ENCODE measurements at places on chromosomes 16 and 17.

DNA sequence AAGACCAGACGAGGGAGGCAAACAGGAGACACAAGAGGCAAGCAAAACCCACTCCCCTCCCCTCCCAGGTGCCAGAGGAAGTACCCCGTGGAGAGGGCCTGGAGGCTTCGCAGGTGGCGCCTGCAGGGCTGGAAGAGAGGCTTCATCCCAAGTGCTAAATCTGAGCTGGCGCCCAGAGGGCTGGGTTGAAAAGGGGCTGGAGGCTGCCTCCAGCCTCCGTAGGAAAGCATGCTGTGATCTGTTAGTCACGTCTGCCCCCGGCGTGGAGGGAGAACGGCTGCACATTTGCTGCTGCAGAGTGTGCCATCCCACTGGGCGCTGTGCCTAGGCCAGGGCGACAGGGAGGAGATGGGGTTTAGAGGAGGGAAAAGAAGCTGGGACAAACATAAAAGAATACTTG lies 16.9 kb downstream of the RPH3AL start:
- no peak for DNase-seq

DNA sequence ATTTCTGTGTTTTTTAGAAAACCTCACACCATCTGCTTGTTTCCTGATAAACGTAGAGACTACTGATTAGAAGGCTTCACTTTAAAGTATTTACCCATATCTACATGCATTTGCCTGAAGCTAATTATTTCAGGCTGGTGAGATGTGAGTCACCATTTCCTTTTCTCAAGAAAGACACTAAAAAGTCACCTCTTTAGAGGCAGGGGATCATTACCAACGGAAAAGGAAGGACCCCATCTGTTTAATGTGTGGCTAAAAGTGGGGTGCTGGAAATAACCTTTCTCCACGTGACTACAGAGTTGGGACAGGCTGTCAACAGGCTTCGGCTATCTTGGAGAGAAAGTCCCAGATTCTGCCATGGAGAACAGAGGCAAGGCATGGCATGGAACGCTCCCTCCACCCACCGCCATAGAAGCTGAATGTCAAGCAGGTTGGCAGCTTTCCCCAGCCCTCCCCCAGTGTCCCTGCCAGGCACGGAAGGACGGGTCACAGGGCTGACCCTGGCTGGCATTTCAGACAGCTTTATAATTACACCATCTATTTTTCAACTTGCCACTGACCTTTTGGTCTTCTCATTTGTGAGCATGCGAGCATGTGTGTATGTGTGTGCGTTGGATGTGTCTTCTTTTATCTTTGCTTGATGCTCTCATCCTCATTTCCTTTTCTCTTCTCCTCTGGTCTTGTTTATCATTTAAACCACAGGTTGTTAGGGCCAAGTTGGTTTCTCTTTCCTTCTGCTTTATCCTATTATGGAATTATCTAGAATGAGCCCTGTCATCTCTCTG lies 157.0 kb downstream of the CPPED1 start:
- DNase-seq: peak; percentile 27

GRCh38 chr16:22210285-22210684 lies 4.2 kb downstream of the EEF2K start:
- no peak for DNase-seq

GRCh38 chr16:68369697-68370580 lies 59.1 kb downstream of the PRMT7 start:
- peak; percentile 14 for DNase-seq

DNA sequence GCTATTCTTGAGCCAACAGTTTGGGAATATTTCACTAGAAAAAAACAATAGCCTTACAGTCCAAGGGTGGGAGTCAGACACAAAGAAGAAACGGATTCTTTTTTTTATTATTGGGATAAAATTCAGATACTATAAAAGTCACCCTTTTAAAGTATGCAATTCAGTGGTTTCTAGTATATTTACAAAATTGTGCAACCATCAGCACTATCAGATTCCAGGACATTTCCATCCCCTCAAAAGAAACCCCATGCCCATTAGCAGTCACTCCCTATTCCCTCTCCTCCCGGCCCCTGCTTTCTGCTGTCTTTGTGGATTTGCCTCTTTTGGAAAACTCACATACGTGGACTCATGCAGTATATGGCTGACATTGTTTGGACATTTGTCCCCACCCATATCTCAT lies 134.4 kb downstream of the C16orf95 start:
- no peak for DNase-seq

GRCh38 chr16:66250686-66251431 lies 115.6 kb upstream of the CDH5 start:
- no peak for DNase-seq

- no peak for DNase-seq
Observed at GRCh38 chr17:5703736-5704135, 119.4 kb upstream of the NLRP1 start.

DNA sequence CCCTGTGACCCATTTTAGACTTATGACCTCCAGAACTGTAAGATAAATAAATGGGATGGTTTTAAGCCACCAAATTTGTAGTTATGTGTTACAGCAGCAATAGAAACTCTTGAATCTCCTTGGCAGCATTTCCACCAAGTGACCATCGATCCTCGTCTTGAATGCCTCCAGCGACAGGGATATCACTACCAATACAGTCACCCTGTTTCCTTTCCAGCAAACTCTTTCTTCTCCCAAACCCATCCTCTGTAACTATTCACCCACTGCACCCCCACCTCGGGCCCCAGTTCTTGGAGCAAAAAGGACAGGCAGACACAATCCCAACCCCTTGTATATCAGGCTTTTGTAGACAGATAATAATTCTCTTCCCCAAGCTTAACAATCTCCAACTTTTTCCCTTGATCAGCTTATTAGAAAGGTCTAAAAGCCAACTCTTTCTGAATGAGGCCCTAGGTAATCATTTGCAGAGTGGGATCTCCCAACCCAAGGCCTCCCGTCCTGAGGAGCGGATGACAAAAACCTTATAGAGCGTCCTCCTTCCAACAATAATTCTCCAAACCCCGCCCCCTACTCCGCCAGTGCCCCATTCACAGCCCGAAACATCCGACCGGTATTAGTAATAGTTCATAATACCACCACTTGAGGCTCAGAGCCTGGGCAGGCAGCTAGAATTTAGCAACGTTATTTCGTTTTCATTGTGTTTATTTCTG lies 14.7 kb upstream of the PLLP start:
- peak; percentile 71 for DNase-seq

DNA sequence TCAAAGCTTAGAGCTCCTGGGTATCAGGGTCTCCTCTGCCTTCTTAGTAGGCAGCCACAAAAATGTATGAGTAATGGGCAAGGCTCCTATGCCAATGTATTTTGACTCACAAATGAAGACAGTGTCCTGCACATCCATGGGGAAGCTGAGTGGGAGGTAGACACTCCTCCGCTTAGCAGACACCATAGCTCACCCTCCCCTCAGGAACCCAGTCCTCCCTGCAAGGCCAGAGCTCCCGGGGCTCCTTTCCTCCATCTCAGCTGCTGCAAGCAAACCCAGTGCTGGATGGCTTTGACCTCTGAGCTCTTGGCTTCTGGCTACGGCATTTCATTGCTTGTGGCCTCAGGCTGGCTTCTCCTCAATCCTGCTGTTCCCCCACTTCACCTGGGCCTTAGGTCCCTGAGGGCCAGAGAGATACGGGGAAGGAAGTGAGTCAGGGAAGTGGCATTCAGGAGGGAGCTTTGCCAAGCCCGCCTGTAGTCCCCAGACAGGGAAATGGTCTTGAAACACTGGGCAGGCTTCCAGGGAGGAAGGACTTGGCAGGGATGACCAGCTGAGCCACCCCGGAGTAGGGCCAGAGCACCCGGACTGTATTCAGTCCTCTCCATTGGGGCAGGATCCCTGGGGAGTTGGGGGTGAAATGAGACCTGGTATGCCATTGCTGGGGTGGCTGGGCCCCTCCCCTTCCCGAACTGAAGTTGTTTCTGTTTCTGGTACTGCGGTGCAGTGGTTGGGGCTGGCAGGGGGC lies 4.5 kb downstream of the ABCC3 start:
- DNase-seq: peak; percentile 57

- DNase-seq: no peak
Observed at GRCh38 chr17:76473541-76473985, 6.2 kb downstream of the AANAT start.

- DNase-seq: peak; percentile 20
Observed at GRCh38 chr16:1870365-1871082, 1.4 kb downstream of the MEIOB start.

DNA sequence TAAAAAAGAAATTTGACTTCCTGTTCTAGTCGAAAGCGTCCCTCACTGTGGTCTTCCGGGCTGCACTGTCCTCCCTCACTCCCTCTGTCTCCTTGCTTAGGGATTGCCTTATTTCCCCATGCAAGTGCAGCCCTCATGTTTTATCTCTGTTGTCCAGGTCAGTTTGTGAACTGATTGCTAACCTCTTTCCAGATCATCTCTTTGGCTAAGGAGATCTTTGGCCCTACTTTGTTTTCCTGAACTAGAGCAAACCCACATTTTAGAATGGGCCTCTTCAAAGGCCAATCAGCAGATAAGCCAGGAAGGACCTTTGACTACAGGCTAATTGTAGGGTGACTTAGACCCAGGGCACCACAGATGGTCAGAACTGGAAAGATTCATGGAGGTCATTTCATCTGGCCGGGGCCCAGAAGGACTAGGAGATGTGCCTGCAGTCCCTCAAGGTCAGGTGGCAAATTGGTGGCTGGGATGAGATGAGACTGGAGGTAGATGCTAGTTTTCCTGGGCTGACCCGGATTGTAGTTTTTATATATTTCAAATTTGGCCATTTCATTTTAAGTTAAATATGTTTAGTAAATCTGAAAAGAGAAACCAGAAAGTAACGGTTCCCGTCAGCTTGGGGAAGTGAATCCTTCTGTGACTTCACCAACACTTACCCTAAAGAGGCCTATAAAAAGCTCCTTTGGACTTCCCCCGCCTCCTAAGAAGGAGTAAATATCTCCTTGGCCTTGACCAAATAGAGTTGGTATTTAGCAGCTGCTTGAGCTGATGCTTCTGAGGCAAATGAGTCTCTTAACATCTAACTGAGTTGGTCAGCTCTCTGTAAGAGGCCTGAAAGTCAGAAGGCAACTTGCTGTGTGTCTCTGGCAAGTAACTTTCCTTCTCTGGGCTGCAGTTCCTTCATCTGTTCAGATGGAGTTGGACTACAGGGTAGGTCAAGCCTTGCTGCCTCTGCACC lies 6.2 kb upstream of the SLC25A19 start:
- peak; percentile 97 for DNase-seq

DNA sequence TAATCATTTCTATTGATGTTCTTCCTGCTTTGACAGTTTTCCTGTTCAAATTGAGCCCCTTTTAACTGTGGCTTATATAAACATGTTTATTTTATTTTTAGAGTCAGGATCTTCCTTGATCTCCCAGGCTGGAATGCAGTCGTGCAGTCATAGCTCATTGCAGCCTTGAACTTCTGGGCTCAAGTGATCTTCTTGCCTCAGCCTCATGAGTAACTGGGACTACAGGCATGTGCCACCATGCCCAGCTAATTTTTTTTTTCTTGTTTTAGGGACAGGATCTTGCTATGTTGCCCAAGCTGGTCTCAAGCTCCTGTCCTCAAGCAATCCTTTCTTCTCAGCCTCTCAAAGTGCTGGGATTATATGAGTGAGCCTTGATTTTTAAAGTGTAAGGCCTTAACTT lies 14.7 kb downstream of the PHKB start:
- no peak for DNase-seq

DNA sequence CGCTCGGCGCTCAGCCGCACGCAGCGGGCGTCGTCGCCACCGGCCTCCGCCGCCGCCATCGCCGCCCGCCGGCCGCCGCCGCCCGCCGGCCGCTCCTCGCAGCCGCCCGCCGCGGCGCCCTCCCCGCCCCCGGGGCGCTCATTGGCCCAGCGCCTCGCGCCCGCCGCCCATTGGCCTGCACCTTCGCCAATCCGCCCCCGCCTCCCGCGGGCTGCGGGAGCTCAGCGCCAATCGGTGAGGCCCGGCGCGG lies at the start of gene PGP:
PGP (minus strand) TSS at position 122 of the 250 bp plus-strand sequence; CDS start at position 59, 63 bp downstream.
- no peak for DNase-seq

- DNase-seq: peak; percentile 13
Observed at GRCh38 chr17:80940171-80941123, 51.2 kb upstream of the CHMP6 start.

Data from inflammatory macrophage treated with lipopolysaccharide for 4 hours (primary cell).